Caco-2 (cell line): ENCODE measurements at places on chromosomes 12 and 14.

- no peak for DNase-seq
These were observed 468.7 kb downstream of the NOVA1 start for GRCh38 chr14:26128931-26129671.

GRCh38 chr12:11808931-11809330, 159.5 kb downstream of the ETV6 start:
- no peak for DNase-seq

- DNase-seq: no peak
These were observed 13.0 kb upstream of the NR1H4 start for GRCh38 chr12:100460702-100461101.

DNA sequence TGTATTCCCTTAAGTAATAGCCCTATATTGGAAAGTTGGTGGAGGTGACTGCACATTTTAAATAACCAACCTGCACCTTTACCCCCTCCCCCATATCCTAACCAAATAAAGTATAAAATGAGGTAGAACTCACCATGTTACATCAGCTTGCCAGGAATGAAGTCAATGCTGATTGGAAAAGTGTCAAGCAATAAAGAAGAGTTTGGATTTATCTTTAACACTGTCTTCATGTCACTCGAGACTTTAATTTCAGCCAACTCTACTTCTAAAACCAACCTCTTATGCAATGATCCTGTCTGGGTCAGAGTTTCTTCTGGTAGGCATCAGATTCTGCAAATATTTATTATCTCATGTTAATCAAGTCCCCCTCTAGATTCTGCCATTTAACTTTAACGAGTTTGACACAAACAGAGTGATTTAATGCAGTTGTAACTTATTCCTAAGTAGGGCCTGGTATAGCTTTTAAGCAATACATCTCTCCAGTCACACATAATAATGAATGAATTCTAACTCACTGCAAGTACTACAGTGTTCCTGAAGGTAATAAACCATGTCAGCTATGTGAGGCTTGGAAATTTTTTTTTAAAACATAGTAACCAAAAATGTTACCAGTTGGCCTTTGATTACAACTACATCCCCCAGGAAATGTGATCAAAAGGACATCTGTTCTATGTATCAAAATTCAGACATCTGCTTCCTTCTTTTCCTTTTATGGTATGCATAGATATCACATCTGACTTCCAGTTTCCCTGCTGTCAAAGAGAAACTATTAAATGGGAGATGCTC, 98.7 kb downstream of the ERGIC2 start:
- DNase-seq: no peak

DNA sequence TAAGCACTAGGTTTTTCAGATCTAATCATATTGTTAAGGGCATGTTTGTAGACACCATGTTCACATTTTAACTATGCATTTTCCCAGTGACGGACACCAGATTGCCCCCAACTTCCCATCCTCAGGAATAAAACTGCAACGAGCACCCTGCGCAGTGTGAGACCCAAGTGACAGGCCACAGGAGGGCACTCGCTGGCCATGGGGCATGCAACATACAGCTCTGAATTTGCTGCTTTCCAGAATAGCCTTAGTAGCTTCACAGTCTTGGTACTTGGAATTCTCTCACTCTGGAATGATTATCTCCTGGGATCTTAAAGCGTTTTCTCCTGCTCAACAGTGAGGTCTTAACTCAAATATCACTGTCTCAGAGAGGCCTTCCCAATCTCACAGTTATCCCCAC, 972 bp upstream of the DDX47 start:
- no peak for DNase-seq

- DNase-seq: no peak
These were observed 280.3 kb upstream of the DIO2 start for GRCh38 chr14:80491650-80492049.

DNA sequence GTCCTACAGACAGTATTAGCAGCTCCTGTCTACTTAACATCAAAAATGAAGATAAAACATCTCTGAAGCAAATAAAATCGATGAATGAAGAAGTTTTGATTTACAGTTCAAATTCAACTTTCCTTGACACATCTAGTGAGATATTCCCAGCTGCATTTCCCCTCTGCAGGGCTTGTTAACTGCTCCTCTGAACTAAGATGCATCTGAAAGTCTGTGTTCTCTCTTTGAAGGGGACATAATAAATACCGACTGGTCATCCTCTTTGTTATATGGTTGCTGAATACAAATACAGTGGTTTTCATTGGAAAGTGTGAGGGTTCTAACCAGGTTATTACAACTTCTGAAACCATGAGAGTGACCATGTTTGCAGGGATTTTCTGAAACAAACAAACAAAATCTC, 266.4 kb upstream of the SLC16A7 start:
- no peak for DNase-seq

- no peak for DNase-seq
These were observed 6.2 kb downstream of the ISCU start for GRCh38 chr12:108568338-108569154.

- DNase-seq: no peak
These were observed 63.0 kb downstream of the CLMN start for GRCh38 chr14:95256776-95257060.

GRCh38 chr14:92638904-92639303, 109.5 kb downstream of the LGMN start:
- no peak for DNase-seq

DNA sequence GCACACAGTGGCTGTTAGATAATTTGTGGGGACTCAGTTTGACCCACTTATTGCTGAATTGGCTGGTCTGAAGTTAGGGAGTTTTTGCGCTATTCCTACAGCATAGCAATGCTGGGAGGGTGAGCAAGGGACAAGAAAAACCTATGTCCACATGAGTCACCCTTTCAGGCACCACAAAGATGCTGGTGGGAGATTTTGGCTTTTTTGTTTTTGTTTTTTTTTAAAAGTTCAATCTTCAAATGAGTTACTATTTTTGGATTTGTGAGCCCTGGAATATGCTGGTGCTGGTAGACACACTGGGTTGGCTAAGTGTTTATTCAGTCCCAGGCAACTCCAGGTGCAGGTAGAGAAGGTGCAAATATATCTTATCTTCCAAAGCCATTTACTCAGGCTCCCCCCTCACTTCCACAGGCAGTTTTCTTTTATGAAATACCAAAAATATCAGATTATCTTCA, 143.4 kb downstream of the BTG1 start:
- DNase-seq: peak; percentile 47

- DNase-seq: no peak
These were observed 54.8 kb downstream of the CEP83 start for GRCh38 chr12:94404854-94405253.

GRCh38 chr14:23895480-23895879, 58.1 kb upstream of the DHRS4 start:
- DNase-seq: no peak

DNA sequence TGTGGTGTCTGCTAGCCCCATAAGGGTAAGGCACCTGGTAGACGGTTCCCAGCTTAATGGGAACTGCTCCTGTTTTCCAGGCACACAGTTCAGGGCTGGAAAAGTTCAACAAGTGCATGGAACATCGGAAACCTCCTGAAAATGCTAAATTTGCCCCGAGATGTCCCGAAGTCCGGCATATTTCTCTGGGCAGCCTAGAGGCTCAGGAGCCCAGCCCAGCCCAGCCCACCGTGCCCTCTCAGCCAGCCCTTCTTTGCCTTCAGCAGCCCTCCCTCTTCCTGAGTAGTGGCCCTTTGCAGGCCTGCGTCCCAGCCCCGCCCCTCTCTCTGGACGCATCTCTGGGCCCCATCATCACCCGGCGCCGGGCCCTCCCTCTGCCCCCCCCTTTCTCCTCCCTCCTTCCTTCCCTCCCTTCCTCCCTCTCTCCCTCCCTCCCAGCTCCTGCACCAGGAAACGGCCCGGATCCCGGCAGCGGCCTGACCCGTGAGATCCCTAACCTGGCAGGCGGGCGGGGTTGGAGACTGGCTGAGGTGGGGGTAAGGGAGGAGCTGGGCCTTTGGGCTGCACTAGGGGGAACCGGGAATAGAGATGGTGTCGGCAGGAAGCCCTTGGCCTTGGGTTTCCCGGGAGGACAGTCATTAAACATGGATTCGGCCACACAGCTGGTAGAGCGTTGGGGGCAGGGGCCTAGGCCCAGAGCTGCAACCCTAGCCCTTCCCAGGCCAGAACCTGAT, at the start of gene BCL2L2:
Gene BCL2L2 (plus strand): TSS at position 422 of the 734 bp plus-strand sequence. CDS start 935 bp downstream, outside the sequence.
- DNase-seq: peak; percentile 91

DNA sequence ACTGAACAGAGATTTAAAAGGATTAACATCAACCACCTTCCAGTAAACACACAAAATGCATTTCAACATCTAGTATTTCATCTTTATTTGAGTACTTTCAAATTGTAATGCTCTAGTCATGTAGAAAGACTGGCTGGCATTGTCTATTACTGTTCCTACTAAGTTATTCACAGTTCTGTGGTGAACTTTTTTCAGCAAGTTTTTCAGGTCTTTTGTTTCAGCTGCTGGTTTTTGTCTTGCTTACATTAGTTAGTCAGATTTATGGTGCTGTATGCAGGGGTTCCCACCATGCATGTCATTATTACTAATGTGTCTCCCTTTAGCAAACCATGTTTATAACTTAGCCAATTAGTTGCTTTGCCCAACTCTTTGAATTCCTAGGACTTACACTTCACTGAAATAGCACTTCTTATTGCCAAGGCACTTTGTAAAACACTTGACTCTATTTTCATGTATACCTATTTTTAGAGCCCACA, 253.4 kb upstream of the KITLG start:
- DNase-seq: no peak

DNA sequence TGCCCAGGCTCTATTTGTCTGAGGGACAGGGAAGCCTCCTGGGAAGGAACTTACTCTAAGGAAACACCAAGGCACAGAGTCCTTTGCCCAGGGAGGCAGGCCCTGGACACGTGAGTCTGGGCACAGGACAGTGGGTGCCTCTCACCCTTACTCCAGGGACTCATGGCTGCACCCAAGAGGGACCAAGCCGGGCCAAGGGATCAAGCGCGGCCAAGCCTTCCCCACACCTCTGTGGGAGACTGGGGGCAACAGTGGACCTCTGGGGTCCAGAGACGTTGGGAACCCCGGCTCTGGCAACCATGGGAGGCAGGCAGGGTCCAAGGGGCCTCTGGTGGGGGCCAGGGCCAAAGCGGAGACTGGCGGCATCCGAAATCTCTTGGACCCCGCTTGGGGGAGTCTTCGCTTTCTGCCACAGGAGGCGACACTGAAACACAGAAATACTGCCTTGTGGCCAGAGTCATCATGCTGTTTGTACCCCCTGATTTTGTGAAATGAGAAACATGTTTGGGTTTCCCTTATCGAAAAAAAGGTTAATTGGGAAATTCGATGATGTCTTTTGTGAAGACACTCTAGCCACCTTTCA, 51.7 kb upstream of the BCL11B start:
- no peak for DNase-seq

DNA sequence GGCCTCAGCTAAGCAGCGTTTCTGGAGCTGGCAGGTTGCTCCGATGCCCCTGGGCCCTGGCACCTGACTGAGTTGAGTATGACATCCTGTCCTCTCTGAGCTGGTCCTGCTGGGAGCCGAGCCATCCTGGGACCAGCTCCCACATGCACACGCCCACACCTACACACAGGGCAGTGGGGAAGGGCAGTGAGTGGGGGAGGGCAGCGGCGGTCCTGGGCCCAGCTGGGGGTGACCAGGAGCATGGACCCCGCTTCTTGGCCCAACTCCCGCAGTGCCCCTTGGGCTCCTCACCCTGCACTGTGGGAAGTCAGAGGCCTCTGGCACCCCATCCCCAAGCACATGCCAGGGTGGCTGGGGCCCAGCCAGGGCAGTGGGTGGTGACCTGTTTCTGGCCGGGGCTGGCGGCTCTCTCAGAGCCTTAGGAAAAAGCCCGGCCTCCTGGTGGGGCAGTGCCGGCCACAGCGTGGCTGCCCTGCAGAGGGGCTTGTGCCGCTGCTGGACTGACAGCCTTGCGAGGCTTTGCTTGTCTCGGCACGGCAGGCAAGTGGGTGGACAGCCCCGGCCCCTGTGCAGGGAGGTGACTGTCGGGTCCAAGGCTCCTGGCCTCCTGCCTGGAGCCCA, 5.9 kb upstream of the CRIP2 start:
- no peak for DNase-seq

DNA sequence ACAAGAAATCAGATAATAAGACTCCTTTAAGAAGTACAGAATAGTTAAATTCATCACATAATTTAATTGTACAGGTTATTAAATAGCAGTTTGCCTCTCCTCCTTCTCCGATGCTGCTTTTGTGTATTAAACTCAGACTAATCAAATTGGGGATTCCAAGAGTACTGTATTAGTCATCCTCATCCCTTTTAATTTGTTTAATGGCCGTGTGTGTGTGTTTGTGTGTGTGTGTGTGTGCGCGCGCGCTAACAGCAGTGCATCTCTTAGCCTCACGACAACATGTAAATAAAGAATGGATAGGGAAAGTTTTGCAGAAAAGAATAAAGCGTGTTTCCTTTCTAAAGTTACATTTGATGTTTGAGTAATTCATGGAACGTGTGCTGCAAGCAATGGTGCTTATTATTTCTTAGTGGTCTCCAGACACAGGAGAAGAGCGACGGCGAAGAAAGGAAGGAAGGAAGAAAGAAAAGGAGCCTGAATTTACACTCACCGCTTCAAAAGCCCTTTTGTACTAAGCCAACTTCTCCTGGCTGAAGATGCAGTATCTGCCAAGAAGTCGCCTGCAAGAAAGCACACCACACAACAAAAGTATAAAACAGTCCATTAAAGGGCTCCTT, 220.3 kb downstream of the ASCL1 start:
- no peak for DNase-seq

DNA sequence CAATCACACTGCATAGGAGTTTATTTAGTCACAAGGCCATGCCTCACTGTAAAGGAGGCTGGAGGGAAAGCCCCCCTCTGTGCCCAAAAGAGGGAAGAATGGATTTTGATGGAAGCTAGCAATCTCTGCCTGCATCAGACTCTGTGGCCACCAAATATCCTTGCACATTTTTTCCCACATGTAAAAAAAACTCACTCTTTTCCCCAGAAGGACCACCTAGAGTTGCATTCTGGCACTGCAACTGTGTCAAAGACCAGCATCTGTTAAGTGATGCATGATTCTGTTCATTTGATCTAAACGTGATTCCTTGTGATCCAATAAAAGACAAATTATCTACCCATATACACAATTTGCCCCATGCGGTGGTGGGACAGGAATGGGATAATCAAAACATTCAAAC, 8.0 kb downstream of the RHOJ start:
- no peak for DNase-seq

- DNase-seq: no peak
These were observed 134 bp downstream of the DUSP6 start for GRCh38 chr12:89352242-89352491.

- no peak for DNase-seq
These were observed 1441.4 kb downstream of the AACS start for GRCh38 chr12:126506426-126507182.

DNA sequence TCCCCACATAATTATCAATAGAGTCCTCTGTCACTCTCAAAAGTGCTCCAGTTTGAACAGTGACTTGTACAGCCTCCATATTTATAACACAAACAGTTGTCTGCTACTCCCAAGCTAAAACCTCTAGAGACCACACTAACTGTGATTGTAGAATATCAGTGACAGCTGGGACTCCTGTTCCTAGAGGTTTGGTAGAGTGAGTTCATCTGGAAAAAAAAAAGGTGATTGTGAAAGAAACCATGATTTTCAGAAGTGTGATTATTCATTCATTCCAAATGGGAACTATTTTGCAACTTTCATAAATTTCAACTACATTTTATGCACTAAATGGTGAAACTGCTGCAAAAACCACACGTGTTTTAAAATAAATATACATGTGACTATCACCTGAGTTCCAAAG, 128.0 kb upstream of the PLXNC1 start:
- no peak for DNase-seq
